ENCODE measurements at places on chromosomes 1 and 21.

DNA sequence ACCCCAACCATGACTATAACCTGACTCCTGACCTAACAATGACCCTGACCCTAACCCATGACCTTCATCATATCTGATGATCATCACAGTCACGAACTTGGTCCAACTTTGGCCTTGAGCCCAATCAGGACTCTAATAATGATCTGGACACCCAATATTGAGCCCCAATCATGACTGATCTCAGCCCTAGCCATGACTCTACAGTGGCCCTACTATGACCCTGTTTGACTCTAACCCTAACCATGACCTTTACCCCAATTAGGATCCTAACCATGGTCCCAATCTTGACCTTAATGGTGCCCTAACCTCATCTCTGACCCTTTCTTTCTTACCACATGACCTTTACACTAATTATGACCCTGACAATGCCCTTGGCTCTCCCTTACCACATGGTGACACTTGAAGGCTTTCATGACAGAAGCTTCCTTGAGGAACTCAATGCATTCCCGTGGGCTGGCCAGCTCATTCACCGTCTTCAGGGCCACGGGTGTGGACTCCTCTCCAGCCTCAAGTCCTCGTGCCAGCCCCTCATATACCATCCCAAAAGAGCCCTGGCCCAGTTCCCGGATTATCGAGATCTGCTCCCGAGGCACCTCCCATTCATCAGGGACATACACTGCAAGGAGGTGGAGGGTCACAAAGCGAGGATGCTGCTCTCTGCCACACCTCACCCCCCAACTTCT lies 16.2 kb downstream of the INSRR start:
- DNase-seq: no peak

- no peak for DNase-seq
These were observed 1050.1 kb downstream of the PLA2G4A start for GRCh38 chr1:187878883-187879282.

DNA sequence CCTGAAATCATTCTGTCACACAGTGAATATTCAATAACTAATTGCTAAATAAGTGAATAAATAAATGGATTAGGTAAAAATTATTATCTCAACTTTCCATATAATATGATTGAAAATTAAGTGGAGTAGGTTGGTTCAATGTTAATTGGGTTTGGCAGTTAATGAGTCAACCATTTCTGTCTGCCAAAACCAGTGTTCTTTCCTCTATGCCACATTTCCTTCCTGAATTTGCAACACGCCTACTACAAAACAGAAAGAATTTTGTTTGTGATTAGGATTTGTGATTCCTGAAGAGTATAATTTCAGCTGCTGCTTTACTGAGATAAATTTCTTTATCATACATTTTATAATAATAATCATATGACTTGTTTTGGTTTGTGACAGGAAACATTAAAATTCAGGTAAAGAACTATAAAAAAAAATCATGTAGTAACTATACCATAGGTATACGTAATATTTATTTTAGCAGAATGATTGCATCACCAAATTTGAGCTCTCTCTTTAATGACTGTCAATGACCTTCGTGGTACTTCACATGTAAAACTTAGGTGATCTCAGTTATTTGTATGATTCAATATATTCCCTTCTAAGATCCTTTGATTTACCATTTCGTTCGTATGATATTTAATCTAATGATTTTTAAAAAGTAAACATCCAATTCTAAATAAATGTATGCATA lies 241.3 kb downstream of the KCNT2 start:
- no peak for DNase-seq

DNA sequence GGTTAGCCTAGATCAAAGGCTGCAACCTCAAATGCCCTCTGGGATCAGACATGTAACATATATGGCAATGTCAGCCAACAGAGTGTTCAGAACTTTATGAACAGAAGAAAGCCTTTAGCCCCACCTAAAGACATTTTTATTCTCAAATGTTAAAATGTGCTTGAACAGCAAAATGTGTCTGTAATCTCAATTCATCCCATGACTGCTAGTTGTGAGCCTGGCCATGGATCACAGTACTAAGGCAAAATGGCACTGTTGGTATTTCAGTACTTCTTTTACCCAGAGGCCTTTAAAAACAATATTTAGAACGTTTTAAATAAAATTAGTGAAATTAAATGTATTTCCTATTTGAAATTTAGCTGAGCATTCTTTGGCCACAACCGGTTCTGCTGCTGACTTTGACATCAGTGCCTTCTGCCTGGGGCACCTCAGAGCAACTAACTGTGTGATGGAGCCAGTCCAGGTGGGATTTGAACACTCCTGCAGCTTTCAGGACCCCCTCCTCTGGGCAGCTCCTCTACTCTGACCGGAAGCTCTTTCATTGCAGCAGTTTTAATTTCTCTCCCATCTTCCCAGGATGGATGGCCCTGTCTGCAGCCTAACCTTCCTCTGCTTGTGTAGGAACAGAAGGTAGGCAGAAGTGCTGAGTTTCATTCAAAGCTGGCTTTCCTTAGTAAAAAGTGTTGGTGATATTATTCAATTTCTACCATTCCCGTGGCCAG lies 68.3 kb upstream of the NFIA start:
- DNase-seq: no peak

DNA sequence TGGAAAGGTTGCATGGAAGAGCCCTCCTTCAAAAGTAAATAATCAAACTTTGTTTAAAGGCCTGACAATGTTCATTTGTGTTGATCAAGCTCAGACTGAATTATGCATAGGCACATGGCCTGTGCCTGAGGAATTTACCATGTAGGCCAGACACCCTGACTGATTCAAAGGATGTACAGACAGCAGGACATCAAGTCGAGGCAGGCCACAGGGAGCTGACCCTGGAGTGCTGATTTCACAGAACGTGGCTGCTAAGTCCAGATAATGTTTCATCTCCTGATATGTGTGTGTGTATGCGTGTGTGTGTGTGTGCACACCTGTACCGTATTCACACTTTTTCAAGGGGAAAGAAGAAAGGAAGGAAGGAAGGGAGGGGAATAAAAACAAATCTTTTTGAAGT lies 34.1 kb downstream of the NAV1 start:
- DNase-seq: no peak

- no peak for DNase-seq
These were observed 240.3 kb downstream of the OLFM3 start for GRCh38 chr1:101756411-101756810.

DNA sequence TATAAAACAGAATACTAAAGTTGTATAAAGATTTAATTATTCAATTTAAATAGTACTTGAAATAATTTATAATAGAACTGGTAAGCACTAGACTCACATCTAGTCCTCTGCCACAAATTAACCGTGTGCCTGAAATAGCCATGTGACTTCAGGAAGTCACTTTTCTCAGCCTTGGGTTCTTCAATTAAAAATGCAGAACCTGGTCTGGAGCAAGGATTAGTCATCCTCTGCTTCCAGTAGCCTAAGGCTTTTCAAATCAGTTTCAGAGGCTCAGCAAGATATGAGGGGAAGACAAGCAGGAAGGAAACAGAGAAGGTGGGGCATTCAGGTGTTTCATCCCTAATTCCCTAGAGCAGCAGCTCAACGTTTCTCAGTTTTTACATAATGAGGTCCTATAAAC lies 23.0 kb downstream of the DPH5 start:
- DNase-seq: no peak

DNA sequence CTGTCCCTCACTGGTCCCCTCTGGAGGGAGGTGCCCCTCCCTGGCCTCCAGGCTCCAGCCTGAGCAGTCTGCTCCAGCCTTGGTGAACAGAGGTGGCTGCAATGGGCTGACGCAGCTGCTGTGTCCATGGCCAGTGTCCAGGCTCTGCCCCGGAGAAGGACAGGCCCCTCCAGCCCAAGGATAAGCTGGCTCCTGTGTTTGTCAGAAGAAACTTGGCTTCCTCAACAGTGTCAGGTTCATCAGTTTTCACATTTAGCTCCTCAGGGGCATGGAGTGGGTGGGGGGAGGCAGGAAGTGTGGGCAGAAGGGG lies 402.8 kb downstream of the MATN1 start:
- no peak for DNase-seq

DNA sequence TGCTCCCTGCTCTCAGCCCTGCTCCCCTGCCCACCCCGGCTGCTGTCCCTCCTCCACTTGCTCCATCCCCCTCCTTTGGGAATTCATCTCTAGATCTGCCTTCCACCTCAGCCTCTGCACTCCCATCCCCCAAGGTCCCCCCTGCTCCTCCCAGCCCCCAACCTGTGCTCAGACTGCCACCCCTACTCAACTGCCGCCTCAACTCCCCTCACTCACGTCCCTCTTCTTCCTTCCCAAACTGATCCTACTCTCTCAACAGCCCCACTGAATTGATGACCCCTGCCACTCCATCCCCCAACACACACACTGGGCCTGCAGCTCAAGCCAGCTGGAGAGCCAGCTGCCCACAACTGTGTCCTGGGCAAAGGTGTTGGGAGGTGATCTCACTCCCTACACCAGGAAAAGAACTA lies 15.8 kb upstream of the ETV3L start:
- no peak for DNase-seq

GRCh38 chr21:18298228-18298627 lies 53.6 kb downstream of the CHODL start:
- no peak for DNase-seq

DNA sequence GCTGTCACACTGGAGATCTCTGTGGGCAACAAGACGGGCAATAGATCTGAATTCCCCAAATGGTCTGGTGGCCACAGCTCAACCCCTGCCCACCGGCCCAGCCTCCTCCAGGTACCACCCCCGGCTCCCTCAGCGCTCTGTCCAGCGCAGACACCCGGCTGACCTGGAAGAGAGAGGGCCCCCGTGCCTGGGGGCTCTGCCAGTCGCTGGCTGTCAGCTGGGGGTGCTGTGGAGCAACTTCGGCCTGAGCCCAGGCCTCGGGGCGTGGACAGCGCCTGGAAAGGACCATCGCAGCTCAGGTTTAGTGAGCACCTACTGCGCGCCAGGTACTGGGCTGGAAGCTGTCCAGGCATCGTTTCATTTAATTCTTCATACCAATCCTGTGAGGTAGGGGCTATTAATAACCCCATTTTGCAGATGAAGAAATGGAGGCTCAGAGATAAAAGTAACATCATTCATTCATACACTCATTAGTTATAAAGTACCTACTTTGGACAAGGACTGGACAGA lies 51.0 kb downstream of the AHDC1 start:
- DNase-seq: no peak

- DNase-seq: no peak
These were observed 50.6 kb downstream of the RPS6KA1 start for GRCh38 chr1:26580116-26580515.

DNA sequence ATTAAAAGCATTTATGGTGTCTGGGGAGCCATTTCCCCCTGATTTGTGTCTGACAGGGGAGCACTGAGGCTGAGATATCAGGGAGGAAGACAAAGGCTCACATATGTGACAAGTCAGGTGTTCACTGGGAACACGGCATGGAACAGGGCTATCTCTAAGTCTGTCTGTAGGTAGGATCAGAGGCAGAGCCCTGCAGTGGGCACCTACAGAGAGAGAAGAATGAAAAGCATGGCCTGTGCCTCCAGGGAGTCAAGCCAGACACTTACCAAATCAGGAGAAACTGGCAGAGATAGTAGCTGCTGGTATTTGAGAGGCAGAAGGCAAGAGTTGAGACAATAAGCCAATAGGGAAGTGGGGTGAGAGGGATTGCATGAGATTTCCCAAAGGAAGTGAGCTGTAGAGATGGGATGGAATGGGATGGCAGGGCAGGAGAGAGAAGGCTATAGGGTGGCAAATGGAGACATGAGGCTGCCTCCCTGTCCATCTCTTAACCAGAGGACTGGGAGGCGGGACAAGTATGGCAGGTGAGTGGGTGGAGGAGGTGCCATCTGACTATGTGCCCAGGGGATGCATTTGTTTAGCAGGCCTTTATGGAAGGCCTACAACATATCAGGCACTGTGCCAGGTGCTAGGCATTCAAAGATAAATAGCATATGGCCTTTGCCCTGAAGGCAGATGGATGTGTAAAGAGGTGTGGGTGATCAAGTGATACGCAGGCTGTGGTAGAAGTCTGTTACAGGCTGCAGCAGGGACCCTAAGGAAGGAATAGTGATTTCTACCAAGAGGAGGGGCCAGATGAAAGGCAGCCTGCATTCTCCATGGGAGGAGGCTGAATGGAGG lies 136.2 kb upstream of the IPO9 start:
- no peak for DNase-seq

- peak; percentile 12 for DNase-seq
These were observed 1.1 kb downstream of the LUZP1 start for GRCh38 chr1:23167353-23168078.

GRCh38 chr21:34836103-34836932 lies 167.5 kb downstream of the CLIC6 start:
- DNase-seq: no peak

GRCh38 chr1:158179301-158180041 lies 1.2 kb upstream of the CD1D start:
- DNase-seq: no peak

GRCh38 chr1:19866758-19867157 lies 15.4 kb upstream of the OTUD3 start:
- no peak for DNase-seq

DNA sequence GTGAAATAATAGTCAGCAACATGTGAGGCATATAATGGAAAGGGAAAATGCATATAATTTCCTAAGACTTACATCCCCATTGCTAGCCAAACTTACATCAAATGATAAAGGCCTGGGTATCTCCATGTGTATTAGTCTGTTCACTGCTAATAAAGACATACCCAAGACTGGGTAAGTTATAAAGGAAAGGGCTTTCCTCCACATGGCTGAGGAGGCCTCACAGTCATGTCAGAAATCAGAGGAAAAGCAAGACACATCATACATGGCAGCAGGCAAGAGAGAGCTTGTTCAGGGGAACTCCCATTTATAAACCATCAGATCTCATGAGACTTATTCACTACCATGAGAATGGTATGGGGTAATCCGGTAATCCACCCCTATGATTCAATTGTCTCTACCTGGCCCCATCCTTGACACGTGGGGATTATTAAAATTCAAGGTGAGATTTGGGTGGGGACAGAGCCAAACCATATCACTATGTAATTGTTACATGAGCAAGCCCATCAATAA lies 161.5 kb upstream of the SAMSN1 start:
- no peak for DNase-seq

DNA sequence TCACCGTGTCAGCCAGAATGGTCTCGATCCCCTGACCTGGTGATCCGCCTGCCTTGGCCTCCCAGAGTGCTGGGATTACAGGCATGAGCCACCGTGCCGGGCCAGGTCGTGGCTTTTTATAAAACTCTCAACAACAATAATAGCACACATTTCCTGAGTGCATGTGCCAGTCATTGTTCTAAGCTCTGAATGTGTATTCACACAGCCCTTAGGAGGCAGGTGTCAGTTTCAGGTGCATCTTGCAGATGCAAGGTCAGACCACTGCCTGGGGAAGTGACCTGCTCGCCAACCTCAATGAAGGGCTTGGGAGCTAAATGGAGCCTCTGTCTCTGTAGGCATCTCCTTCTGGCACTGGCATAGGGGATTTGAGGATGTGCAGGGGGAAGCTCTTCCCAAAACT lies 1.6 kb upstream of the LEFTY2 start:
- DNase-seq: no peak

DNA sequence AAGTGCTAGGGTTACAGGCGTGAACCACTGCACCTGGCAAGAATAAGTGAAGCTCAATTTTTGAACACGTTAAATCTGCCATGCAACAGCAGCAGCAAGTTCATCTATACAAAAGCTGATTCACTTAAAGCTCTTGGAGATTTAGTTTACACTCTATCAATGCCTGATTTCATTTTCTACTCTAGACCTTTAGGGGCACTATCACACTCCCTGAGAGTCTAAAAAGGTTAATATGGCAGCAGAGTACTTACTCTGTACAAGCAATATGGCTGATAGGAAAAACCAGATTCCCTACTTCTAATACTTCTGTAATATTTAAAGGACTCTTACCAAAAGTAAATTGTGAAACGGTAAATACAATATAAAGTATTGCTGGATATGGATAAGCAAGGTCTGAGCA lies 4.8 kb downstream of the RBM34 start:
- DNase-seq: no peak
